ENCODE measurements at places on chromosomes 4 and X.

- DNase-seq = peak; percentile 98
Measured at GRCh38 chr4:139295206-139295941, 5.9 kb upstream of the NAA15 start.

- DNase-seq = no peak
Measured at GRCh38 chrX:6678313-6678712, 143.4 kb upstream of the VCX3A start.

- DNase-seq = no peak
Measured at GRCh38 chr4:160814726-160815125, 1349.1 kb downstream of the FSTL5 start.

GRCh38 chrX:119753001-119753400 lies 5.4 kb upstream of the SOWAHD start:
- DNase-seq = no peak

- no peak for DNase-seq
Measured at GRCh38 chrX:103417933-103418332, 41.6 kb downstream of the BEX3 start.

DNA sequence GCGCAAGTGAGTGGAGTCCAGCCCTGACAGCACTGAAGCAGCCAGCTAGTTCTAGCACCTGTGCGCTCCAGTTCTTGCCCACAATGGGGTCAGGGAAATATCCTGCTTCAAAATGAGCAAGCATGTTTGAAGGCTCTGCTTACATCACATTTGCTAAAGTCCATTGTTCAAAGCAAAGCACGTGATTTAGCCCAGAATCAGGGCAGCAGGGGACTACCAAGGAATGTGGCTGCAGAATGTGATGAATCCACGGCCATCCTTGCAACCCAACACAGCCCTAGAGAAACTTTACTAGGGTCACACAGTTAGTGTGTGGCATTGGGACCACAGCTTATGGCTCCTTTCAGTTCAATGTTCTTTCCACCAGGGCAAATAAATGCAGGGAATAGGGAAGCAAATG lies 47.3 kb upstream of the SMIM31 start:
- DNase-seq = no peak

GRCh38 chr4:87150498-87151261 lies 69.7 kb downstream of the KLHL8 start:
- DNase-seq = peak; percentile 20

GRCh38 chr4:14994242-14994641 lies 8.0 kb upstream of the CPEB2 start:
- no peak for DNase-seq

DNA sequence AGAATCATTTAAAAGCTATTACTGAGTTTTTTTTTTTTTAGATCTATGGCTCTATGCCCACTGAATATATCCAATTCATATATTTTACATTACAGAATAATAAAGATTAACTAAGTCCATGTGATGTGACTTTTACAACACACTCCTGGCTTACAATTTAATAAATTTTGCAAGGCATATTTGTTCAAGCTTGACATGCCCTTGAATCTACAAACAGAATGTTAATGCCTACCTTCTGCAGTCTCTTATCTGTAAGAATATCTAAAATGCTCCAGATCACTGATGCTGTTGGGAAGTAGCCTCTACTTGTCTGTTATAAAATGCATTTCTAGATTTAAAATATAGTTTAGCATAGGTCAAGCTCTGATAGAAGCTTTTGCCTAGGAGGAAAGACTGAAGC lies 100.7 kb upstream of the RASGEF1B start:
- DNase-seq = no peak

DNA sequence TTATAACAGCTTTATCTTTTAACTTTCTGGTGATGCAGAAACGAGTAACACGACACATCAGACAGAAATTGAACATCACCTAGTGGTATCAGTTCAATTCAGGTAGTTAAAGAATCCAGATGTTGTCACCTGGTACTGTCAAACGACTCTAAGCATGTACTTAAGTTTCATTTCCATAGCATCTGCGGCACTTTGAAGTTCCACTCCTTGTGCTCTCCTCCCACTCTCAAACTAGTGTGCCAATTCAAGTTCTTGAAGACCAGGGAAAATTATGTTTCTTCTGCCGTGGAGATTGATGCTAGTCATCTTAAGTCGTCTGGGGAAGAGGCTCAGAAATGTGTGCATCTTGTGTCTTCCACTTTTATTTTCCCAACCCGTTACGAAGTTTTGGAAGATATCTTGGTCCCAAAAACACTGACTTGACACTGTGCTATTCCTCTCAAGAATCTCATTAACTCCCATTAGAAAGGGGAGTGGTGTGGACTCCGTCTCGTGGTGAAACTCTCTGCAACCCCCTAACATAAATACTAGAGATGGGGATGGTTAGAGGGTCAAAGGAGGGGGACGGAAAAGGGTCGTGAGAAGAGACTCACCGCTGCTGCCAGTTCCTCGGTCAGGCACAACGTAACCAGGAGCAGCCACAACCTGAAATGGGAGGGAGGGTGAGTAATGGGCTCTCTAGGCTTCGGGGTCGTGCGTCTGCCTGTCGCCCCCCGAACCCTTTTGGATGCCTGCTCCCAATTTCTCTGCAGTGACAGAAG lies 693 bp downstream of the COL4A6 start:
- no peak for DNase-seq

GRCh38 chr4:2482693-2483092 lies 13.8 kb downstream of the RNF4 start:
- DNase-seq = no peak

DNA sequence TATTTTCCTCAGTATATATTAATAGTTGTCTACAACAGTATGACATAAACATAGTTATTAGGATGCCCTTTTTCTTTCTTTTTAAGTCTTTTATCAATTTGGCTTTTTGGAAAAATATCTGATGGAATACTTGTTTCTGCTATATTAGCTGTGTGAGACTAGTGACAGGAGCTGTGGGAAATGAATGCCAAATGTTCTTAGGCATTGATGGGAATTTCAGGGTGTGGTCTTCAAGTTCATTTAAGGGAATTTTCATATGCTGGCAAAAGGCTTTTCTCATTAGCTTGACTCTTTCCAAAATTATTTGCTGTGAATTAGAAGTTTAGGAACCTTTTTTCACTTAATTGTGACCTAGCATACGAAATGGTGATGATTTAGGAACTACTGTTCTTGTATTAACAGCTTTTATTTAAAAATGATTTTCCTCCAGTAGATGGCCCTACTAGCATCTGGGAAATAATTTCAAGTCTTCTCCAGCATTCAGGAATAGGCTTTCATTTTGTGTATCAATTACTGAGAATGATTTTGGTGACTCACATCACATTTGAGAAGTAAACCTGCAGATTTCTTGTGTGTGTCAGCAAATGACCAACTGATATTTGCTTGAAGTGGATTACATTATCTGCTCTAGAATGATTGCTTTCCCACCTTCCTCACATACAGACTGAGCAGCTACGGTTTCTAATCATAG lies 70.9 kb downstream of the HTT start:
- DNase-seq = no peak

- DNase-seq = no peak
Measured at GRCh38 chr4:103098341-103098740, 1.3 kb downstream of the BDH2 start.

DNA sequence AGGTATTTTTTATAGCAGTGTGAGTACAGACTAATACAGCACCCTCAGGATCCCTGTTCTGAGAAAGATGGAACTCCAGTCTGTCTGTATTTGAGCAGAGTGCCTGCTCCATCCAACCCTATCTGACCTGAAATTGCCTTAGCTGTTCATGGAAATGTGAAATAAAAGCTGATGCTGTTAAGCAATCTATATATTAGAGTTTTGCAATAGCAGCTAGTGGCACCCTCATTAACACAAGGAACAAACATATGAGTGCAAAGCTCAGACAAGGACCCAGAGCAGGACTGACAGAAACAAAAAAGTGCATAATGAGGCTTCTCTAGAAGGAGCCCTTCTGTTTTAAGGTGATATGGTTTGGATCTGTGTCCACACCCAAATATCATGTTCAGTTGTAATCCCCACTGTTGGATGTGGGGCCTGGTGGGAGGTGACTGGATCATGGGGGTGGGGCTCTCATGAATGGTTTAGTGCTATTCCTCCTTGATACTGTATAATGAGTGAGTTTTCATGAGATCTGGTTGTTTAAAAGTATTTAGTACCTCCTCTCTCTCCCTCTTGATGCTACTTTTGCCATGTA lies 272.9 kb upstream of the KLF3 start:
- DNase-seq = no peak

GRCh38 chrX:44343412-44344141 lies at the start of gene EFHC2:
Gene EFHC2 (minus strand): TSS chrX:44343672. CDS start chrX:44343588, 84 bp downstream.
- DNase-seq = peak; percentile 55

- DNase-seq = no peak
Measured at GRCh38 chrX:99073551-99073950, 1336.5 kb downstream of the PCDH19 start.

- no peak for DNase-seq
Measured at GRCh38 chr4:111873801-111874200, 271.5 kb upstream of the FAM241A start.

Measured in activated CD4-positive, alpha-beta T cell treated with anti-CD3 and anti-CD28 coated beads, Interleukin-2, amount 50 U/mL, for 1 hour (primary cell).